ENCODE measurements at places on chromosomes 5 and 9.

- DNase-seq: no peak
These were observed 11.9 kb downstream of the TNFAIP8 start for GRCh38 chr5:119367502-119368237.

DNA sequence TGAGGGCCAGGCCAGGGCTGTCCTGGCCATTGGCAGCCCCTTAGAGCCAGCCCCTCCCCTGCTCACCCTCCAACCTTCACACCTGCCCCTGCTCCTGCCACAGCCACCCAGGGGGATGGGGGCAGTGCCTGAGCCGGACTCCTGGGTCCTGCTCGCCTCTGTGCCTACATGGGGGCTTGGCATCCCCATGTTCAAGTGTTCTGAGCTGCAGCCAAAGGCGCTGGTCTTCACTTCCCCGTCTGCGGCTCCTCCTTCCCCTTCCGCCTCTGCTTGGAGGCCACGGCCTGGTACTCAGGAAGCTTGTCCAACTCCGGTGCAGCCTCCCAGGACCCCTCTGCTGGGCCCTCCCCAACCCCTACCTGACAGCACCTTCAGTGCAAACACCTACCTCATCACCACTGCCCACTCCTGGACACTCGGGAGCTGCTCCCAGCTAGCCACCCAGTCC lies 2.3 kb upstream of the DNLZ start:
- DNase-seq: no peak

- DNase-seq: no peak
These were observed 10.0 kb upstream of the CAST start for GRCh38 chr5:96651948-96652753.

DNA sequence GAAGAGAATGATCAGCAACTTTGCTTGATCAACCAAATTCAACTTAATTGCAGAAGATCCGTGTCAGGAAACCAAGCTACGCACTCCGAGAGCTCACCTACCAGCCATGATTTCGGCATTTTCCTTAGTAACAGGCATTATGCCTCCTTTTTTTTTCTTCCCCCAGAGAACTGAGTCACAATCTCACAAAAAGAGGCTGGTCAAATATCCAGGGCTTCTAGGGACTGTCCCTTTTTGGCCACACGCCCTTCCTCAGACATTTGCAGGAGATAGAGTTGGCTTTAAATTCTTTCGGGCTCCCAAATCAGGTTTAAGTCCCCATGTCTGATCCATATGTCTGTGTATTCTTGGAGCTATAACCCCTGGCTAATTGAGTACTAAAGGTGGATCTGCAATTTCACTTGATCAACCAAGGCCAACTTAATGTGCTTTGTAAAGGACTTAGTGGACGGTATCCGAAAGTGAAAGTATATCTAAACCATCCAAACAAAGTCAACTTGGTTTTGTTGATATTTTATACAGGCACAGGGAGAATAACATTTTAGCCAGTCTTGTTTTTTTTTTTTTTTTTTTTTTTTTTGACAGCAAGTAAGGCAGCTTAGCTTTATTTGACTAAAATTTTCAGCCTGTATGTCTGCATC lies 100.8 kb upstream of the TBCA start:
- no peak for DNase-seq

DNA sequence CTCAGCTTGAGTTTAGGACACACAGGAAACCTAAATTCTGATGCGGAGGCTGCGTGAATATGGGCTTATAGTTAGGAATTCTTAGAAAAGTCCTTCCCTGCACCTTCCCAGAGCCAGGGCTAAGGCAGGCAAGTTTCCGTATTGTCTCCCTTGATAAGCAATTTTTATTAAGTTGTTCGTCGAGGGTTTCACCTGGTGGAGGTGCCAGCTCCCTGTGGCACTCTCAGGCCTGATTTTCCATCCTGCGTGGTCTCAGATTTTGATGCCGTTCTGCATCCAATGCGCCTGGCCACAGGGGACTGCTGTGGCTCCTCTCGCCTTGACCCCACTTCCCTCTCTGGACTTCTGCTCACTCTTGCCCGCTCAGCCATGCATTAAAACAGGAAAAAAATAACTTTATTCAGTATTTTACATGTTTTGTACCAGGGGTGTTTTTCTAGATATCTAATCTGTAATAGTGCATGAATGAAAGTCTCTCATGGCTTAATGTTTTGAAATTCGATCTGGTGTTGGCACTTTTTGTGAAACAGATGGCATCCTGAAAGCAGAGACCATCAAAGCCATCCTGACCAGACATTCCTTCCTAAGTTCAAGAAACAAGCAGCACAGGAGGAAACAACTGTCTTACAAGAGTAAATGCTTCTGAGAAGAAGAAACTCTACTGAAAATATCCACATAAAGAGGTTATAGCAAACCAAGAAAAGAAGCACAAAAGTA lies 50.7 kb downstream of the TRIP13 start:
- DNase-seq: no peak

Measured in cortex of kidney (tissue), 1 donor.